ENCODE measurements at places on chromosomes 4 and X.

- no peak for DNase-seq
Measured at GRCh38 chrX:3360881-3361280, 14.4 kb upstream of the MXRA5 start.

GRCh38 chr4:175405961-175406360 lies 406.1 kb downstream of the GPM6A start:
- DNase-seq = no peak

- no peak for DNase-seq
Measured at GRCh38 chr4:101347267-101347556, at the start of gene PPP3CA. Gene PPP3CA (minus strand): TSS chr4:101347526.

- peak; percentile 4 for DNase-seq
Measured at GRCh38 chr4:139454111-139455045, at the start of gene RAB33B. Gene RAB33B (plus strand): TSS chr4:139454121. CDS start chr4:139454196, 75 bp downstream.

- no peak for DNase-seq
Measured at GRCh38 chrX:111854556-111855490, 21.2 kb upstream of the TRPC5OS start.

GRCh38 chrX:149950681-149951080 lies 12.4 kb upstream of the EOLA2 start:
- DNase-seq = no peak

GRCh38 chr4:13635286-13635799 lies 7.8 kb upstream of the BOD1L1 start:
- DNase-seq = no peak

GRCh38 chr4:138392751-138393308 lies 150.7 kb upstream of the SLC7A11 start:
- DNase-seq = no peak

DNA sequence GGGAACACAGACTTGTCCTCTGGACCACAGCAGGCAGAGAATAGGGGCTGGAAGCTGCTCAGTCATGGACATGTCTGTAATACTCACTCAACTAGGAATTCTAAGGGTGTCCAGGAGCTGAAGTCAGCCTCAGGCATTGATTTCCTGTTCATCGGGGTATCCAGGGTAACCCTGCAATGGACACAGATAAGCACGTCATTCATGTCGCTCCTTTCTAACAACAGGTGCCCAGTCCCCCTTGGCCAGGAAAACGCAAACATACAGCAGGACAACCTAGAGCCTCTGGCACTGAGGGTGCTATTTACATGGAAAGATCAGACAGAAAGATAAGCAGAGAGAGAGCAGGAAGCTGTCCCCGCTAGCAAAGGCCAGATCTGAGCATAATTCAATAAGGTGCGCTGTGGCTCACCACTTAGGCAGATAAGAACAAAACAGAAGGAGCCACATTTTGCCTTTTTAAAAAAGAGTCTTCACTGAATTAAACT lies 21.3 kb downstream of the QDPR start:
- DNase-seq = no peak

DNA sequence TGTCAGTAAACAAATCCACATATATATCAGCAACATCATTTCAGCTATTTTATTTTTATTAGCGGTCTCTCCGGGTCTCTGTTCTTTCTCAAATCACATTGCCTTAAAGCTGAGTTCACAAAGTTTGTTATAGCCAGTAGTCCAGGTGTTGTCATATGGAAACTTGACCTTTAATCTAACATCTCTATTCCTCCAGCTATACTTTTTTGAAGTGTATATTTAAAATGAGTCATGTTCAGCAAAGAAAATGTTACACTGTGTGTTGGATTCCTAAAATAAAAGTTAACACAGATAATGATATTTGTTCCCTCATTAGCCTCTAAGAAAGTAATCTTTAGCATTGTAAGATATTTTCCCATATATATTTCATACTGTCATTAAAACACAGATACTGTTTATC lies 63.6 kb downstream of the SMARCAD1 start:
- DNase-seq = no peak

- DNase-seq = no peak
Measured at GRCh38 chrX:150572206-150572605, 3.8 kb downstream of the MTM1 start.

All from stimulated activated CD4-positive, alpha-beta T cell treated with anti-CD3 and anti-CD28 coated beads, Interleukin-2, amount 100 ng/mL, for 4 hours (primary cell).